Naive thymus-derived CD8-positive, alpha-beta T cell (primary cell): ENCODE measurements at places on chromosomes 16 and 17. TPM values are rescaled to one million over a fixed set of nuclear protein-coding genes. Genes with fewer than 3 reads are reported as not detected.
A peak's percentile ranks its signal among the peaks of the same experiment; 100 is the strongest.

DNA sequence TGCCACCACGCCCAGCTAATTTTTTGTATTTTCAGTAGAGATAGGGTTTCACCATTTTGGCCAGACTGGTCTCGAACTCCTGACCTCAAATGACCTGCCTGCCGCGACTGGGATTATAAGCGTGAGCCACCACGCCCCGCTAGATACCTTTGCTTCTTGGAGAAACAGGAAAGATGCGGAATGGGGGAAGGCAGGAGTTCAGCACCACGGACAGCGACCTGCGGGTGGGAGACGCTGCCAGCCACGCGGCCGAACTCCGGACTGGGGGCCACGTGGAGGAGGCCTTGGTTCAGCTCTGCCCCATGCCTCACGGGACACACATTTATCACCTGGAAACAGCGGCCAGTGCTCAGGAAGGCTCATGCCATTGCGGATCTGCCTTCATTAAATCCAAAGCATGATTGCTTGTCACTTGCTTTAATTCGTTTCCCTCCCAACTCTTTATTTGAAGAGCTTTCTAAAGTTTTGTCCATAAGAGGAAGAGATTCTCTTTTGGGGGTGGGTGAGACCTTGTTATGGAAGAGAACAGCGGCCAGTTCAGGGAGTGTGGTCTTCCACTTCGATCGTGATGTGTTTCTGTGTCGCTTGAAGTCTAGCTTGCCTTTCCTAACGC lies 219.9 kb downstream of the ENGASE start:
- peaks cover 8% of the 10 kb centered on the region for H3K27me3 ChIP-seq
- H3K27ac ChIP-seq: no peak overlapping the region
- peak; percentile 12 for DNase-seq
- H3K4me1 ChIP-seq: no peaks in the 10 kb centered on the region
- no peaks in the 10 kb centered on the region for H3K36me3 ChIP-seq

- H3K27ac ChIP-seq: no peak overlapping the region
- H3K36me3 ChIP-seq: no peaks in the 10 kb centered on the region
- DNase-seq: no peak
- peaks cover 66% of the 10 kb centered on the region for H3K4me1 ChIP-seq
- peaks cover 14% of the 10 kb centered on the region for H3K27me3 ChIP-seq
Measured at GRCh38 chr16:10868104-10868595, 8.9 kb upstream of the CIITA start.

- peaks cover 86% of the 10 kb centered on the region for H3K4me1 ChIP-seq
- DNase-seq: peak; percentile 67
- no peaks in the 10 kb centered on the region for H3K36me3 ChIP-seq
- H3K27me3 ChIP-seq: no peaks in the 10 kb centered on the region
- peak overlapping the region; percentile 97 for H3K27ac ChIP-seq
- H3K4me3 ChIP-seq: peak overlapping the region; percentile 83
Measured at GRCh38 chr16:57134982-57135381, 42.6 kb downstream of the CPNE2 start.

DNA sequence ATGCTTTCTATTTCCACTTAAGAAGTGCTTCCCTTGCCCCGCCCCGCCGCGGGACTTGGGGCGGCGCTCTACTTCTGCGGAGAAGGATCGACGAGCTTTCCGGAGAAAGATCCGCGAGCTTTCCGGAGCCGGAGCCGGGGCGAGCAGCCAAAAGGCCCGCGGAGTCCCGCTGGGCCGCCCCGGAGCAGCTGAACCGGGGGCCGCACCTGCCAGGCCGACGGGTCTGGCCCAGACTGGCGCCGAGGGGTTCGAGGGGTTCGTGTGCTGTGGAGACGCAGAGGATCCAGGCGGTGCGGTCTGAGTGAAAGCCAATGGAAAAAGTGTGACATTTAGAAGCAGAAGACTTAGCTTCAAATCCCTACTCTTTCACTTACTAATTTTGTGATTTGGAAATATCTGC lies 50.8 kb downstream of the TBC1D26 start:
- DNase-seq: no peak
- no peak overlapping the region for H3K27ac ChIP-seq
- H3K4me3 ChIP-seq: peak overlapping the region; percentile 53
- H3K4me1 ChIP-seq: no peaks in the 10 kb centered on the region
- peaks cover 4% of the 10 kb centered on the region for H3K36me3 ChIP-seq
- H3K27me3 ChIP-seq: peaks cover 41% of the 10 kb centered on the region

- H3K4me1 ChIP-seq: no peaks in the 10 kb centered on the region
- no peaks in the 10 kb centered on the region for H3K27me3 ChIP-seq
Measured at GRCh38 chr17:38947189-38947588, 20.0 kb downstream of the FBXO47 start.

Gene PPL
- polyA plus RNA-seq: not detected

DNA sequence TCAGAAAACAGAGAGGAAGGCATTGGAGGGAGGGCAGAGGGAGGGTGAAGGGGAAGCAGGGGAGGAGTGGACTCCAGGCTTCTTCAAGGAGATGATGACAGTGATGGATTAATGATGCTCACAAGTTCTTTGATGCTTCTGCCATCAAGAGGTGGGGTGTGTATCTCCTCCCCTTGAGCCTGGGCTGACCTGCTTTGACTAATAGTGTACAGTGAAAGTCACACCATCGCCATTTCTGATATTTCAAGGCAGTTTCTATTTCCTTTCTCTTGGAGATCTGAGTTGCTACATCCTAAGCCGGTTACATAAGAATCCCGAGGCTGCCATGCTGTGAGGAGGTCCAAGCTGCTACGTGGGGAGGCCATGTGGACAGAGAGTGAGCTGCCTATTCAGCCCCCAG lies 312.5 kb downstream of the MAF start:
- no peaks in the 10 kb centered on the region for H3K36me3 ChIP-seq
- H3K4me1 ChIP-seq: peaks cover 11% of the 10 kb centered on the region
- peaks cover 40% of the 10 kb centered on the region for H3K27me3 ChIP-seq
- no peak for DNase-seq

GRCh38 chr16:83623091-83623730 lies 184.6 kb upstream of the HSBP1 start:
- H3K27me3 ChIP-seq: peaks cover 2% of the 10 kb centered on the region
- no peak overlapping the region for H3K27ac ChIP-seq
- H3K4me1 ChIP-seq: no peaks in the 10 kb centered on the region
- no peak for DNase-seq

DNA sequence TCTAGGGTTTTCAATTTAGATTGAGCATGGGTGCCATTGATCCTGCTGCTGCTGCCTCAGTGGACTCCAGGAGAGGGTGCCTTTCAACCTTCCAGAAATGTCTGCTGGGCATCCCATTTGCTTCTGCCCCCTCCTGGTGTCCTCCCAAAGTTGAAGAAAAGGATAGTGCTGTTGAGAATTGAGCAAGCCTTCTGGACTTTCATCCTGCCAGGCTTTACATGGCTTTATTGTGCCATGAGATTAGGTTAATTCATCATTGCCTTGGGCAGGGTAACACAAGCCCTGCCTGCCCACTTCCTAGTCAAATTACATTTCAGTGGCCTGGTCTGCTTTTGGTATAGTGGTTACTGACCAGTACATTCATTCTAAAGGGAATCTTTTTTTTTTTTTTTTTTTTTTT lies 17.9 kb upstream of the TANGO6 start:
- H3K36me3 ChIP-seq: no peaks in the 10 kb centered on the region
- no peak overlapping the region for H3K27ac ChIP-seq
- no peak for DNase-seq

Gene PMP22
- not detected for polyA plus RNA-seq

Gene ZDHHC7
- polyA plus RNA-seq: 28.8 TPM

DNA sequence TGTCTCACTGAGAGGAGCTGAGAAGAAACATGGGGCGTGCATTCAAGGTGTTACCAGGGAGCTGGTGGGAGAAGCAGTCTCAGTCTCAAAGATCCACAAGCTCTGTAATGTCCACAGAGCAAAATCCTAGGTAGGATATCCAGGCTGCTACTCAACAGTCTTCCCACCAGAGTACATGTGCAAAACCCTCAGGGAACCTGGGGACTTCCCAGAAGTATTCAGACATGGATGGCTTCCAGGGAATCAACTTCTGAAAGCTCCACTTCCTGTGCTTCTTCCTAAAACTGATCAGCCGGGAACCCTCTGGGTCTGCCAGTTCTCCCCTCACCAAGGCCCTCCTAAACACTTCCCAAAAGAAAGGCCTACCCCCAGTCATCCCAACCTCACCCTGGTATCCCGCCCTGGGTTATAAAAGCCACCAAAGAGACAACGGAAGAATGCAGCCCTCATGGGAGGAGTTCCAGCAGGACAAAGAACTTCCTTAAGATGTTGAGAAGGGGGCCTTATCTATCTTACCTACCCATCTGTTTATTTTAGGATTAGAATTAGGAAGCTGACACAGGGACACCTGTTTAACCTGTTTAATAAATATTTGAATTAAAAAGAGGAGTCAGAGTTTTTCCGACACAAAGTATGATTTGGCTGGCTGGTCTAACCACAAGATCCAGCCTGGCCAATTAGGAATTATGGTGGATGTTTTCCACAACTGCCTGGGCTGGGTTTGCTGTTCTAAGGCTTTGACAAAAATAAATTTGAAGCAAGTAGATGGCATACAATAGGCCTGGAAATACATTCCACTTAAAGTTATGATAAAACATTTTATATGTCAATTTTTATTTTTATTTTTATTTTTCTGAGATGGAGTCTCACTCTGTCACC lies 37.0 kb downstream of the CUEDC1 start:
- DNase-seq: no peak
- no peak overlapping the region for H3K27ac ChIP-seq
- H3K4me3 ChIP-seq: no peak overlapping the region
- H3K4me1 ChIP-seq: no peaks in the 10 kb centered on the region
- H3K36me3 ChIP-seq: no peaks in the 10 kb centered on the region
- peaks cover 8% of the 10 kb centered on the region for H3K27me3 ChIP-seq

DNA sequence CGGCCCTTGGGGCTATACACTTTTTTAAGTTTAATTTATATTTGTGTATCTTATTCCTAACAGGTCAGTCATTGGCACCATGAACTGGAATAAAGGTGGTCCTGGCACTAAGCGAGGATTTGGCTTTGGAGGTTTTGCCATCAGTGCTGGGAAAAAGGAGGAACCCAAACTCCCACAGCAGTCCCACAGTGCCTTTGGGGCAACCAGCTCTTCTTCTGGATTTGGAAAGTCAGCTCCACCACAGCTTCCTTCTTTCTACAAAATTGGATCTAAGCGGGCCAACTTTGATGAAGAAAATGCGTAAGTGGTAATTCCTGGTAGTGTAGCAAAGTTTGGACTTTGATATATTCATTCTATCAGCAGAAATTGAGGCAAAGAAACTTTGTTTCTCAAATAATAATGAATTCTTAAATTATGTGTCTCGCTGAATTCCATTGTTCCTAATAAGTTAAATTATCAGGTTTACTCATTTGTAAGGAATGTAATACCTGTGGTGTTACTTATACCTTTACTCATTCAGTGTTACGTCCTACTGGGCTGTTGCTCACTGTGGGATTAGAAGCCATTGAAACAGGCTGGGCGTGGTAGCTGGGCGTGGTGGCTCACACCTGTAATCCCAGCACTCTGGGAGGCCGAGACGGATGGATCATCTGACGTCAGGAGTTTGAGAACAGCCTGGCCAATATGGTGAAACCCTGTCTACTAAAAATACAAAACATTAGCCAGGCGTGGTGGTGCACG lies 13.2 kb downstream of the DDX42 start:
- no peak overlapping the region for H3K27ac ChIP-seq
- peaks cover 23% of the 10 kb centered on the region for H3K4me1 ChIP-seq
- H3K4me3 ChIP-seq: no peak overlapping the region
- no peaks in the 10 kb centered on the region for H3K27me3 ChIP-seq
- DNase-seq: no peak

Gene TEKT3
- polyA plus RNA-seq: not detected

Gene HSD3B7
- polyA plus RNA-seq: not detected

GRCh38 chr17:44086364-44087311 lies 16.1 kb downstream of the G6PC3 start:
- peaks cover 56% of the 10 kb centered on the region for H3K36me3 ChIP-seq
- H3K4me3 ChIP-seq: no peak overlapping the region
- no peaks in the 10 kb centered on the region for H3K27me3 ChIP-seq
- peaks cover 7% of the 10 kb centered on the region for H3K4me1 ChIP-seq

Gene CHAD
- not detected for polyA plus RNA-seq

GRCh38 chr17:5003214-5003867 lies 5.6 kb downstream of the KIF1C start:
- no peak overlapping the region for H3K27ac ChIP-seq
- H3K4me1 ChIP-seq: peaks cover 10% of the 10 kb centered on the region
- no peak overlapping the region for H3K4me3 ChIP-seq
- DNase-seq: no peak

GRCh38 chr17:3602499-3602898 lies 6.7 kb downstream of the TRPV1 start:
- H3K36me3 ChIP-seq: peaks cover 18% of the 10 kb centered on the region
- H3K27me3 ChIP-seq: no peaks in the 10 kb centered on the region
- no peaks in the 10 kb centered on the region for H3K4me1 ChIP-seq
- H3K27ac ChIP-seq: no peak overlapping the region

DNA sequence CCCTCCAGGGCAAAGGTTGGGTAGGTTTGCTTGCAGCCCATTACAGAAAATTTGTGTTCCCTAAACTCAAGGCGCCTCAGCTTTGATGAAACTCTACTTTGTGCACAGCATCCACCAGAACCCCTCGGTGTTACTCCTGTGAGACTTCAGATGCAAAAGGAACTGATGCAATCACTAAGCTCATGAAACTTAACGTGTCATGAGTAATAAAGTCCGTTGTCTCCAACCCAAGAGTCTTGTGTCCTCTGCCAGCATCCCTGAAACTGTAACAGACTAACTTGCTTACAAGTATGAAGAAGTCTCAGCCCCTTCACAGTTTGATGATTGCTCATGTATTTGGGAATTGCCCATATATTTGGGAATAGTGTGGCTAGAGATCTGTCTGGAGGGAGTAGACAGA lies 74.8 kb upstream of the MARCHF10 start:
- peaks cover 9% of the 10 kb centered on the region for H3K27me3 ChIP-seq
- H3K36me3 ChIP-seq: no peaks in the 10 kb centered on the region
- H3K27ac ChIP-seq: no peak overlapping the region
- no peaks in the 10 kb centered on the region for H3K4me1 ChIP-seq
- no peak overlapping the region for H3K4me3 ChIP-seq
- no peak for DNase-seq

DNA sequence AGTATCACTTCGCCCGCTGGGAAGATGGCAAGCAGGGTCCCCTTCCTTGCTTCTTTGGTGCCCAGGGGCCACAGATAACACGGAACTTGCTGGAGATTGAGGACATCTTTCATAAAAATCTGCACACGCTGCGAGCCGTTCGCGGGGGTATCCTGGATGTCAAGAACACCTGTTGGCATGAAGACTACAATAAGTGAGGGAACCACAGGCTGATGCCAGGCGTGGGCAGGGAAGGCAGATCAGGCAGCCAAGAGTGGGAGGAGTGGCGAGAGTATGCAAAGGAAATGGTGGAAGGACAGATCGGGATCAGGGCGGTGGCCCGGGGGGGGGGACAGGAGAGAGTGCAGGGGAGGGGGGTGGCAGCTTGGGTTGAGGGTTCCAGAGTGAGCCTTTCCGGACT lies 22.2 kb downstream of the DNAH2 start:
- no peak overlapping the region for H3K27ac ChIP-seq
- no peaks in the 10 kb centered on the region for H3K36me3 ChIP-seq
- no peak for DNase-seq
- H3K4me1 ChIP-seq: no peaks in the 10 kb centered on the region
- no peak overlapping the region for H3K4me3 ChIP-seq
- H3K27me3 ChIP-seq: peaks cover 15% of the 10 kb centered on the region

Gene ALDH3A1
- not detected for polyA plus RNA-seq

Gene ODAD4
- polyA plus RNA-seq: not detected
